Amygdala (tissue), 56 donors: ENCODE measurements at places on chromosomes 5 and 9.

DNA sequence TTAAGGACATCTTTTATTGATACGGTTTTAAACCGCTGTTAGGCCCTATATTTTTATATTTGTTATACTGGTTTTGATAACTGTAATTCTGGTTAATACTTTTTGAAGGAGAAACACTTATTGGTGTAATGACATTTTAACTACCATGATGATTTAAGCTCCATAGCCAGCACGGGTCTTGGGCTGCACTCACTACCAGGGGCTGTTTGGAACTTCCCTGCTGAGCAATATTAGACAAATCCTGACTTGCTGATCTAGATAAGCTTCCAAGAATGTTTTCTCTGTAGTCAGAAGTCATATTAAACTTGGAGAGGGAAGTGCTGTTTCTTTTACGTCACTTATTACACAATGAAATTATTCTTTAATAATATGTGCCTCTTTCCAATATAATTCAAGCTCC, 540.0 kb upstream of the GRAMD2B start:
- no peak for DNase-seq

DNA sequence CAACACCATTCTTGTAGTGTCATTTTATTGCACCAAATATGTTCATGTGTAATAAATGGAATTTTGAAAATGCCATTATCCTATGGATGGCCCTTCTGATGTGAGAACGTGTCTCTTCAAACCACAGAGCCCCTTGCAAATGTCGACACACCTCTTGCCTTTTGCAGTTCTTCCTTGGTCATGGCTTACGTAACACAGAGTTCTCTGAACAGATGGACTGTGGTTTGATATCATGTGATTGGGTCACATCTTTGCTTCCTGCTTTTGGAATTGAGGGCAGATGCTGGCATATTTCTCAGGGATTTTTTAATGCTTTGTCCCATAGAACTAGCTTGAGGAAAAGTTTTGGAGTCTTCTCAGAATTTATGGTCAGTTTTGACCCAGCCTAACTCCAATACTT, 4.6 kb downstream of the TGFBR1 start:
- DNase-seq, result peak; percentile 14

DNA sequence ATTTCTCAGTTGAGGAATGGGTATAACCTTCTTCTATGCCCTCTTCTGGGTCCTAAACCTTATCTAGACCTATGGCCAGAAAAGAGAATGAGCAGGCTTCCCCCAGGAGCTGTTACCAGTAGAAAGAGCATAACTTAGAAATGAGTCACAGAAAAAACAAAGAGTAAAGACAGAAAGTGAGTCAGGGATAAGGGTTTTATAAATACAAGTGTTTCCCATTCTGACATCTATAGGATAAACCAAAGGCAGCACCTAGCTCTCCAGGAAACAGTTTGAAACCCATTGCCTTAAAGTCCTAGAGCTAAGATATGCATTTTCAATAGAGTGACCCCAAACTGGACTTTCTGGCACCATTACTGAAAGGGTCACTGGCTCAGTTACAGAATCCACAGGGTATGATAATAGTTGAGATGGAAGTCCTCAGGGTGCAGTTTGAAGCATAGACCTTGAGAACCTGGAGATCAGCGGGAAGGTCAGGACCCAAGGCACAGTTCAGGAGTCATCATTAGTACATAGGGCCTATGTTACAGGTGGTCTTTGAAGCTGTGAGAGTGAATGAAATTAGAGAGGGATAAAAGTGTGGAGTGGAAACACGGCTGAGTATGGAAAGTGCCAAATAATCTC, 42.7 kb upstream of the LIFR start:
- no peak for DNase-seq

DNA sequence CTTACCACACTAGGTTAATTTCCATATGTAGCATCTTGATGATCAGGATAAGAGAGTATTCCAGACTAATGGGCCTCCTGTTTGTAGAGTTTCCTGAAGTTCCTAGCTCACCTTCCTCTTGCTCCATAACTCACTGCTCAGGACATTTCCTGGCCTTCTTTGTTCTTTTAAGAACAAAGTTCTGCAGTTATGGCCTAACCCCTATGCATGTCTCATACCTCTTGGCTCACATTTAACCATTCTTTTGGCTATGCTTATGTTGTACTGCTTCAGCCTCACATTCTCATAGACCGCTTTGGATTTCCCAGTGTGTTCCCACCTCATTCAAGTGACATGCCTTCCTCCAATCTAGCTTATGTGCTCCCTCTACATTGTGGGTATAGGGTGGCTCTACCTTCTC, 40.5 kb upstream of the HMGCS1 start:
- DNase-seq, result no peak

DNA sequence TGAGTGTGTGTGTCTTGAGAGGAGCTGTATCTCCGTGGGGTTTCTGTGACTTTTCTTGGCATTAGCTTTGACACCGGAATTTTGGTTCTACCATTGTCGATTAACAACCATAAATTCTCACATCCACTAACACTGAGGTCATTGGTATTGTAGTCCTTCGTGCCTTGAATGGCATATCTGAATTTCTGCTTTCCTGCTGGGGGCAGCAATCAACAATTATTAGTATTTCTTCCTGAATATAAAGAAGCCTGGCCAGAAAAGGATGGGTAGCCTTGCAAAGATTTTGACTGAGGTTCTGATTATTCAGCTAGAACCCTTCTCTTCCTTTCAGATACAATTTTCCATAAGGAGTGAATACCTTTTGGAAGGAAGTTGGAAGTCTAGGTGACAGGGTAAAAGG, 33.5 kb upstream of the SHOC1 start:
- no peak for DNase-seq
